NCI-H446 treated with DMSO at 0.1 percent for 48 hours (cell line): ENCODE measurements at places on chromosomes 7 and 10.
A peak's percentile ranks its signal among the peaks of the same experiment; 100 is the strongest.

- DNase-seq: no peak
These were observed 35.0 kb upstream of the CPXM2 start for GRCh38 chr10:123926401-123927264.

GRCh38 chr7:134029743-134030142 lies 97.4 kb upstream of the LRGUK start:
- no peak for DNase-seq

GRCh38 chr10:6400331-6400730 lies 179.7 kb downstream of the PRKCQ start:
- DNase-seq: no peak

- DNase-seq: no peak
These were observed 319.9 kb downstream of the NXPH1 start for GRCh38 chr7:8753355-8753754.

DNA sequence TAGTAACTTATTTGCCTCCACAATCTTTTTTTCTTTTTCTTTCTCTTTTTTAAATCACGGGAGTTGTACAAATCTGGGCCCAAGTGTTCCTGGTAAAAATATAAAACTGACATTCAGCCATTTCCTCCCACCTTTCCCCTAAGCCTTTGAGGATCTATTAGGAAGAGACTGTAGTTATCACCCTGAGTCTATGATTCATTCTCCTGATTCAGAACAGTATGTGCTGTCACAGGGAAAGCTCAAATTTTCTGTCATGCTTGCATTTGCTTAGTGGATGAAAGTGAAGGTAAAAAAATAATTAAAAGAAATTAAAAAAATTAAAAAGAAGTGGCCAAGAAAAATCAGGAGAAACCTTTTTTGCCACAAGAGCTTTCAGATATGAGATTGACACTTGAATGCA lies 71.7 kb downstream of the KIF20B start:
- no peak for DNase-seq

DNA sequence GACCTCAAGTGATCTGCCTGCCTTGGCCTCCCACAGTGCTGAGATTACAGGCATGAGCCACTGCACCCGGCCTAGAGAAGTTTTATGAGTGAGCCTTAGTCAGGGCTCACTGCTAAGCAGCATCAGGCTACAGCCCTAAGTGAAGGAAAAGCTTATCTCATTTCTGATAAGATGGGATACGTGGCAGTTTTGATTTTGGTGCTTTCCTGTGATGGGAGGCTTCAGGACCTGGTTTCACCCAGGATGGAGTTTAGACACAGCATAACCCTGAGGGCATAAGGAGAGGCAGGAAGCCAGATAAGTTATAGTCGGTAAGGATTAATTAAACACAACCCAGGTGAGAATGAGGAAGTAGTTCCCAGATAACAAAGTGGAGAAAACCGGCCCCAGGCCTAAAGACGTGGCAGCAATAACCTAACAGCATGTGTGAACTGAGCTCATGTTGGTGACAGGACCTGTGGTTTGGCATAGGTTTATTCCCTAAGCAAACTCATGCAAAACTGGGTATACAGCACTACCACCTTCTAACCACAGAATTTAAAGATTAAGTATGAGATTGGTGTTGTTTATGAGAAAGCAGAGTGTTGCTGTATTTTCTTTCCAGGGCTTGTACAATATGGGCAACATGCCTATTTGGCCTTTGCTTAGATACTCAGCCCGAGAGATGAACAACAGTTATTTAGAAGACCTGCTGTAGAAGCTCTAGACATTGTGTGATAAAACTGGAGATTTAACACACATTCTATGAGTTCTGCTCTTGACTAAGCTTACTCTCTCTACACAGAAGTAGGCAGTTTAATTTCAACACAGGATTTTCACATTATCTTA lies 119.4 kb downstream of the COL28A1 start:
- DNase-seq: no peak

DNA sequence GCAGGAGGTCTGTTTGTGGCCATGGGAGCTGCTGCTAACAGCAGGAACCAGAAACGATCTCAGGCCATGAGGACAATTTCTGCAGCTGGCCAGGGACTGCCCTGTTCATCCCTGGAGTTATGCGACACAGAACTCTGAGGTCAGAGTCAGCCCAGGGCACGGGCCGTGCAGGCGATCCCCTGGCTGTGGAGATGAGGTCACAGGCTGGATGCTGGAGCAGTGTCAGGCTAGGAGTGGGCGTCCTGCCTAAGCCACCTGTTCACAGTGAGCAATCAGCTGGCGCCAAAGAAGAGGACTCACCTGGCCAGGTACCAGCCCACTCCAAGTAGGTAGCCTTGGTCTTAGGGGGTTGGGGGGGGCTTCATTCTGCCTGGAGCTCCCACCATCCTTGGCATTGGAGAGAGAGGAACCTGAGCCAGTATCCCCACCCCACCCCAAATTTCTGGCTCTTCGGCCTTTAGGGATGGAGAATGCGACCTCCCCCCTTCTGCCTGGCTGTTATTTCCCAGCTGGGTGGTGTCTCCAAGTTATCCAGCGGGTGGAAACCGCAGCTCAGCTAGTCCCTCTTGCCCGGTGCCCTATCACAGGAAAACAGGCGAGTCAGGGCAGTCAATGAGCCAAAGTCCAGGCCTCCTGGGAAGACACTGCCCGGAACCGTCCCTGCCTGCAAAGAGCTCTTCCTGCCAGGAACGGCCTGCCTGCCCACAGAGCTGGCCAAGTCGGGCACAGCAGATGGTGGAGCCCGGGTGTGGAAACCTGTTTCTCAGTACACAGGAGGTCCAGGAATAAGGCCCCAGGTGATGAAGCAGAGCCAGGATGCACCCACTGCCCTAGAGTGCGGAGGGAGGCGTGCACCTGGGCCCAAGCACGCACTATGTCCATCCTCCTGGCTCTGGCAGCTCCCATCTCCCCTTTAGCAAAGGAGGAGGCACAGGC lies 1.8 kb upstream of the TTYH3 start:
- DNase-seq: no peak

GRCh38 chr7:4747013-4747412 lies 28.4 kb upstream of the AP5Z1 start:
- no peak for DNase-seq

- no peak for DNase-seq
These were observed 82.2 kb upstream of the SEMA3E start for GRCh38 chr7:83731154-83731553.

DNA sequence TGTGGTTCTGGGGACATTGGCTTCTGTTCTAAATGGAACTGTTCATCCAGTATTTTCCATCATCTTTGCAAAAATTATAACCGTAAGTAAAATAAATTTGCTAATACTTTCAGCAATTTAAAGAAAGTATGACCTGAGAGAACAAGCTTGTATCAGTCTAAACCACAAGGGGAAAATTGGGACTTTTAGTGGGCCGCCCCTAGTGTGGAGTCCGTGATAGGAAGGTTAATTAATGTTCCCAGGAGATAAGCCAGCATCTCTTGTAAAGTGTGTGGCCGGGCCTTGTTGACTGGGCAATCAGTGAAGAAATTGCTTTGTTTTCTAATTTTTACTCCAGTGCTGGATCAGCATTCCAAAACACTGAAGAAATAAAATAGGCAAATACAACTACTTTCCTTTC lies 83.0 kb downstream of the ABCB5 start:
- no peak for DNase-seq

DNA sequence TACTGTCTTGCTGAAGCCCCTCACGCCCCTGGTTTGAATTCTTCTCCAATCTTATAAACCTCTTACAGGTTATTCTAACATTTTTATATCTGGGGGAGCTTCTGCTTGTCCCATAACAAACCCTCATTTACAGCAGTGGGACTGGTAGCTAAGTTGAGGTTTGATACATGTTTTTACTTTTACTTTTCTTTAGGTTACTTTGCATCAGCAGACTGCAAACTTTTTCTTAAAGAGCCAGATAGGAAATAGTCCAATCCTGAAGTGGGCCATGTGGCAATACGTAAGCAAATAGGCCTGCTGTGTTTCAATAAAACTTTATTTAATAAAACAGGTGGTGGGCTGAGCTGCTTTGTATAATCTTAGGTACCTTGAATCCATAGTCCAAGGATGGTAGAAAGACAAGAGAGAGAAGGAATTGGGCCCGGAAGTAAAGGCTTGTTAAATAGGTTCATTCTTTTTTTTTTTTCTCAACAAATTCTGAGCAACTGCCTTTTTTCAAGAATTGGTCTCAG lies 27.3 kb downstream of the RAB18 start:
- DNase-seq: no peak

GRCh38 chr7:55884321-55884720 lies 2.9 kb upstream of the ZNF713 start:
- no peak for DNase-seq

GRCh38 chr7:27064661-27065060 lies 31.1 kb downstream of the HOXA1 start:
- no peak for DNase-seq

DNA sequence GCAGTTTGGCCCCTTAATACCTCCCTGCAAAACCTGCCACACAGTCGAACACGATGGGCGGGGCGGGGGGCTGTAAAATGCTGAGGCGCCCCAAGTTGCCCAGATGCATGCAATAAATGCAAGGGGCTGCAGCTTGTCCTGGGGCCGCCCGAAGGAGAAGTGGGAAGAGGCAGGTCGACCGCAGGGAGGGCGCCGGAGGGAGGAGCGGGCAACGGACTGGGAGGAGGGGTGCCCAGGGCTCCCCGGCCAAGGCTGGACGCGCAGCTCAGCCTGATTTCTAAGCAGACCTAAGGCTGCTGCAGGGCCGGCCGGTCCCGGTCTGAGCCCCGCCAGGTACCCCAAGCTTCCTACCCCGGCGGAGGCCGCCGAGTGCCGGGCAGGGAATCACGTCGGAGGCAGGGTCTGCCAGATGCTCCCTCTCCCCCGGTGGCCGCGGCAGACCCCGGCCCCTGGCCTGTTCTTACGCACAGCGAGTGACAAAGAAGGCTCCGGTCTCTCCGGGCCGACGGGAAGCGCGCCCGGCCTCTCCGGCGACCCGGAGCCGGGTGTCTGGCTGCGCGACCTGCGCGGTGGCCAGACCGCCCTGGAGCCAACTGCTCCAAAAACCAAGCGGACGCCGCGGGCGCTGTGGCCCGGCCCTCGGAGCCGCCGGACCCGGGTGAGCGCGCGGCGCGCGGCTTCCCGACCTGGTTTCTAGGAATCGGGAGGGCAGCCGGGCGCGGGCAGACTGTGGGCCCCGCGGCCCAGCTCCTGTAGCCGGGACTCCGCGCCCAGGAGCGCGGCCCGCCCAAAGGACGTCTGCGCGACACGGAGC lies 744 bp upstream of the EBF3 start:
- no peak for DNase-seq

GRCh38 chr7:101875283-101875846 lies 57.9 kb downstream of the CUX1 start:
- DNase-seq: no peak

GRCh38 chr7:143393267-143394041 lies 12.3 kb downstream of the ZYX start:
- no peak for DNase-seq

DNA sequence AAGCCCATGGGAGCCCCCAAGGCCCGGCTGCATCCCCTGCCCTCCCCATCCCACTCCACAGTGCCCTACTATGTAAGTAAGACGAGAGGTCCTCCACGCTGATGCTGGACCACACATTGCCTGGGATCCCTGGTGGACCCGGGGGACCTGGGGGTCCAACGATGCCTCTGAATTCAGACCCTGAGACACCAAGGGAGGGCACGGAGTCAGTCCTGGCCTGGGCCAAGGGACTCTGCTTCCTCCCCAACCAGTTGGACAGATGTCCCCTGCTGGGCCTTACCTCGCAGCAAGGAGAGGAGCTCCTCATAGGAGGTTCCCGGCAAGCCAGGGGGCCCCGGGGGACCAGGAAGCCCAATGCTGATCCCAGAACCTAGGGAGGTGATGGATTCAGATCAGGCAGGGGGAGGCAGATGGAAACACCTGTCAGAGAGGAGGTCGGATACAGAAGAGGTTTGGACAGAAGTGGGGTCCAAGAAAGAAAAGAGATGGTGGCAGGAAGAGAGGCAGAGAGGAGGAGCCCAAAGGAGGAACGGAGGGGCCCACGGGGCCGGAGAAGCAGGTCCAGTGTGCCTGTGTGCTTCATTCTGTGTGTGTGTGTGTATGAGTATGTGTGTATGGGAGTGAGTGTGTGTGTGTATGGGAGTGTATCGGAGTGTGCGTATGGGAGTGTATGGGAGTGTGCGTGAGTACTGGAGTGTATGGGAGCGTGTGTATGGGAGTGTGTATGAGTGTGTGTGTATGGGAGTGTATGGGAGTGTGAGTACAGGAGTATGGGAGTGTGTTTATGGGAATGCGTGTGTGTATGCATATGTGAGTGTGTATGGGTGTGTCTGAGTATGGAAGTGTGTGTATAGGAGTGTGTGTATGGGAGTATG lies 50.2 kb downstream of the COL17A1 start:
- no peak for DNase-seq

- DNase-seq: no peak
These were observed 297.8 kb downstream of the AUTS2 start for GRCh38 chr7:69896121-69896520.

- DNase-seq: no peak
These were observed 46.6 kb downstream of the ITGB1 start for GRCh38 chr10:32911285-32912016.

DNA sequence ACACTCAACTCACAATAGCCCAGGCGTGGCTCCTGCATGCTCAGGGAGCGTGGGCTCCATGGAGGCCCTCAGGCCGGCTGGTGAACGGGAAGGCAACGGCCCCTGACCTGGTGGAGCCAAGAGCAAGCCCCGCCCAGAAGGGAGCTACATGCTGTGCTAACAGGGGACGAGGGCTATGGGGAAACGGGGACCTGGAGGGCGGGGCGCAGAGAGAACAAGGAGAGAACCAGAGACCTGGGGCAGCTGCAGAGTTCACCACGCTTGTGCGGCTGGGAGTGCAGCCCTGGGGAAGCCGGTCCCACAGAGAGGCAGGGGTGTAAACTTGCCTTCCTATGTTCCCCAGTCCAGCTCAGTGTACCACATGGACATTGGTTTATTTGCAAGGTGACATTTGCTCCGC lies 69.2 kb upstream of the PPP2R2D start:
- DNase-seq: no peak

DNA sequence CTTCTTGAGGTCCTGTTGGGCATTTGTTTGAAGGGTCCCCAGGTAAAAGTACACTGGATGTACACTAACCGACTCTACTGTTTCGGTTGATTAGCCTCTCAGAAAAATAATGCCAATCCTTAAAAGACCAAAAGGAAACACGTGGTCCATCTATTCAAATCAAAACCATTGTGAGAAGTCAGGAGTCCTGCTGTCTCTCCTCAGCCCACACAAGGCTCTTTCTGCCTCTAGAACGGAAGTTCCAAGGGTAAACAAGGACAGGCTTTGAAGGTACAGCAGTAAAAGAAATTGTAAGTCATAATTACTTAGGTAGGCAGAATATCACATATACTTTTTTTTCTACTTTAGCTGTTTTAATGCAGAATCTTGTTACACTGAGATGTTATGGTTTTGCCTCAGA lies 71.7 kb upstream of the TPK1 start:
- DNase-seq: no peak

GRCh38 chr10:60434418-60435046 lies 44.9 kb upstream of the ANK3 start:
- DNase-seq: peak; percentile 38

- DNase-seq: no peak
These were observed 53.2 kb downstream of the KLHDC10 start for GRCh38 chr7:130123501-130123900.

GRCh38 chr7:156577645-156578577 lies 62.7 kb upstream of the RNF32 start:
- no peak for DNase-seq

- no peak for DNase-seq
These were observed 66.8 kb downstream of the CCDC6 start for GRCh38 chr10:59839576-59839975.
